ENCODE measurements at places on chromosomes 5 and 9.
A peak's percentile ranks its signal among the peaks of the same experiment; 100 is the strongest.

DNA sequence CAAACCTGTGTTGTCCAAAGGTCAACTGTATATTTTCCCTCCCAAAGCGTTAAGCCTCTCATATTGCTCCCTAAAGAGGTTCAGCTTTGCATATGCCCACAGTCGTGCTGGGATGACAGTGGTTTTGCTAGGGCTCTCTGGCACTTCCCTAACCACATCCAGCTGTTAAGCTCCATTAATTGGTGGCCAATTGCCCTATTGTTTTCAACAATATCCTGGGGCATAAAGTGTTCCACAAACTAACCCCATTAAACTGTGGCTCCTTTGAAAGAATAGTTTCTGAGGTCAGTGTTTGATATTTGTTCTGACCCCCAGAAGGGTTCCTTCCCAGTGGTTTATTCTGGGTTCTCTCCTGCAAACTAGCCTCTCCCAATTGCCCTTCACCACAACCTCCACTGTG, 194.5 kb downstream of the HSD17B3 start:
- DNase-seq, result no peak

- no peak for DNase-seq
These were observed 128.1 kb downstream of the DAB2IP start for GRCh38 chr9:121779381-121780117.

DNA sequence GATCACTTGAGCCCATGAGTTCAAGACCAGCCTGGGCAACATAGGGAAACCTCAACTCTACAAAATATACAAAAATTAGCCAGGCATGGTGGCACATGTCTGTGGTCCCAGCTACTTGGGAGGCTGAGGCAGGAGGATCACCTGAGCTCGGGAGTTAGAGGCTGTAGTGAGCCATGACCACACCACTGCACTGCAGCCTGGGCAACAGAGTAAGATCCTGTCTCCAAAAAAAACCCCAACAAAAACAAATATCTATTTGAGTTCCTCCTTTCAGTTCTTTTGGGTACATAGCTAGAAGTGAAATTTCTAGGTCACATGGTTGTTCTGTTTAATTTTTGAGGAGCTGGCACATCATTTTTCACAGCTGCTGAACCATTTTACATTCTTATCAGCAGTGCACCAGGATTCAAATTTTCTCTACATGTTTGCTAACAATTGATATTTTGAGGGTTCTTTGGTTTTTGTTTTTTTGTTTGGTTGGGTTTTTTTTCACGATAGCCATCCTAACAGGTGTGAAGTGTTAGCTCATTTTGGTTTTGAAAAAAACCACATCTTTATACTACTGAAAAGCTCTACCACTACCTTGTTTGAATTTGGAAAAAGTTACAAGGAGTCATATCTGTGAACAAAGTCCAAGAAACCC, 176.9 kb upstream of the SLC12A2 start:
- DNase-seq, result no peak

GRCh38 chr5:177003649-177004048, 2.9 kb downstream of the UIMC1 start:
- no peak for DNase-seq

DNA sequence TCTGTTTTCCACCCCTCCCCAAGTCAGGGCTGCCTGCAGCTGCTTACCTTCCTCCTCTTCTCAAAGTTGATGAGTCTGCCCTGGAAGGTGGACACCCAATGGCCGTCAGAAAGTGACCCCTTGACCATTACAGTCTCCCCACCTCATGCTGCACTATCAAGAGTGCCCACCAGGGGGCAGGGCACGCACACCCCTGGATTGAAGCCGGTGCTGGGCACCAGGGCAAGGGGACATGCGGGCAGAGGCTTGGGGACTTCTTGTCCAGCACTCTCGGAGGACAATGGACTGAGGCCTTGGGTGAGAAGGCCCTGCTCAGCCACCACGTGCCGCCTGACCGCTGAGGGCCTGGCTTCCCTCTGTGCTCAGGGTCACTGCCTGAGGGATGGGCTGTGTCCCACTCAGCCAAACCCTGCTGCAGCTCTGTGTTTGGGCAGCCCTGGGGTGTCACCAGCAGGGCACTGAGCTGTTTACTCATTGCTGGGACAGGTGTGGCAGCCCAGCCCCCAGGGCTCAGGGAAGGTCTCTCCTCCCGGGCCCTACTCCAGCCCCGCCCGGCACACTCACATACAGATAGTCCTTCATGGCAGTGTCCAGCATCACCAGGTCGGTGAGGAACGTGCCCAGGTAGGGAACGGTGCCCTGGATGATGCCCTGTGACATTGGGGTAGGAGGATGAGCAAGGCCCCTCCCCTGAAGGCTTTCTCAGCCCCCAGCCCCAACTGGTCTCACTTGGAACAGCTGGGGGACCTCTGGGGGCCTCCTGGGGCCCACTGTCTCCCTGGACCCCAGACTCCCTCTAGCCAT, 17.7 kb downstream of the RALGDS start:
- no peak for DNase-seq

GRCh38 chr5:141692919-141693725, 11.1 kb upstream of the ARAP3 start:
- no peak for DNase-seq

GRCh38 chr9:34079181-34079580, 30.5 kb upstream of the UBAP2 start:
- no peak for DNase-seq

- DNase-seq, result no peak
These were observed 2039.1 kb upstream of the CDH9 start for GRCh38 chr5:29077451-29077850.

DNA sequence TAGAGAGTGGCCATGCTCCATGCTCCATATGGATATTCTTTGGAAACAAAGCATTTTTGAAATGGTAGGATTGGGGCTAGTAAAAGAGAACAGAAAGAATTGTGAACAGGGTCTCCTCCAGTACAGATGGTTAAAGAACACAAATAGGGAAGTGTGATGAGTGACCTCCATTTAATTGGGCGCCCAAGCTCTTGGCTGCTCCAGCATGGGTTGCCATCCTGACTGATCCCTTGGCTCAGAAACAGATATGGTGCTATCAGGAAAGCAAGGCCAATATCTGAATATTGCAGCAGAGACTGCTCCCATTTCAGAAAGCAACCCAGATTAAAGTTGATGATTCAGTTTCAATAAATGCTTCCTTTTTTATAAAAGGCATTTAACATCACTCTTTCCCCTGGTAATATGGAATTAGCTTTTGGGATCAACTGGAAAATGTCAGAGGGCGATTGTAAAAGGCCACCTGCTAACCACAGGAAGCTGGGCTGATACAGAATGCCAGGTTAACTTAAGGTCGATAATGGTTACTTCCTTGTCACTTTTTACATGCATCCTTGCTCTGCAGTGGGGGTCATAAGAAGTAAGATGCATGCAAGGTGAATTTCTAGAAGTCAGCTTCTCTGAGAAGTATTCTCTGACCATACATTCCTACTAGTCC, 52.9 kb downstream of the TMC1 start:
- DNase-seq, result no peak

GRCh38 chr9:12784461-12785259, 9.8 kb downstream of the LURAP1L start:
- DNase-seq, result peak; percentile 83

GRCh38 chr5:113163328-113163727, 186.7 kb downstream of the DCP2 start:
- DNase-seq, result no peak

DNA sequence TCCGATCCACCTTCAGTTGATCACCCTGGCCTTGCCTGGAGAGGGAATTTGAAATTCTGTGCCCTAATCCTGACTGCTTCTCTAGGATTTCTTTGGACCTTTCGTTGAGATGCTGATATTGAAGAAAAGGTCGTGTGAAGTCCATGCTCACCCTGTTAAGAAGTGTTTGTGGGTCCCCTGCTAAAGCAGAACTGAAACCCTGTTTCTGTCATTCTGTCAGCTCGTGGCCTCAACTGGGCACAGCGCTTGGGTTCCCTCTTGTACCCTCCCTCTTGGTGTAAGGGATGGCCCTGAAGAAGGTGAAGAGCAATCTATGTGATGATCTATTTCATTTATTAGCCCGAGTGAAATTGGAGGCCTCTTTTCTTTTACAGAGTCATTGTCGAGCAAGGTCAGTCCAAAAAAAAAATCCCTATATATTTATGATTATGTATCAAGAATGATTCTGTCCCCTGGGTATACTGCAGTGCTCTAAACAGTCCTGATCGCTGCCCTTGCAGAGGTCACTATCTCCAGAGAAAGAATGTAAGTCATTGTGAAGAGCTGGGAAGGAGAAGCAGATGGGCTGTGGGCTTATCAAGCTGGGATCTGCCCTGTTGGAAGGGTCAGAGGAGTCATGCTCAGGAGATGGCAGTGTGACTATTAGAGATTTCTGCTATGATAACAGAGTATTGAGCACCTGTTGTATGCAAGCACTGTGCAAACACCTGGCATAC, 56.1 kb downstream of the WWC1 start:
- DNase-seq, result no peak

- no peak for DNase-seq
These were observed 77.1 kb upstream of the FST start for GRCh38 chr5:53403291-53403690.

DNA sequence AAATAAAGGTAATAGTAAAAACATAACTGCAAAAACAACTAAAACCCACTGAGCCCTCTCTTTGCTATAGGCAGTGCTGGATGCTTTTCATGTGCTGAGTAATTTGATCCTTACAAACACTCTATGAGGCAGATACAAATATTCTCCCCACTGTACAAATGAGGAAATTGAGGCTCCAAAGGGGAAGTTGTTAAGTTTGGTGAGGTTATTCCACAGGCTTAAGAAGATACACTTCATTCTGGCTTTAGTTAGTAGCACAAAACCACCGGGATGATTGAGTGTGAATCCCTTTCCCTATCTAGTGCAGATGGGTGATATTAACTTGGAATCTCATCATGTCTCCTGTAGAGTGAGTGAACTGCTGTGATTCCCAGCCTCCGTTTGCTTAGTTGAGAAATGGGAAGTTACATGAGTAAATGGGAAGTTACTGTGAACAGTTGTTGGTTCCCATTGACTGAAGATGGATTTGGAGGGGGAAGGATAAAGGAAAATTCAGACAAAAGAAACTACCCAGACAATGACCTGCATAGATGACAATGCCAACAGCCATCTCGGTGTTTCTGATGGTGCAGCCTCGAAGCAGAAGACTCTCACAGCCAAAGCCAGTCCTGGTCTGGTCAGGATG, 208.3 kb downstream of the ATP10B start:
- no peak for DNase-seq

GRCh38 chr5:150523472-150524350, 15.8 kb downstream of the NDST1 start:
- no peak for DNase-seq

DNA sequence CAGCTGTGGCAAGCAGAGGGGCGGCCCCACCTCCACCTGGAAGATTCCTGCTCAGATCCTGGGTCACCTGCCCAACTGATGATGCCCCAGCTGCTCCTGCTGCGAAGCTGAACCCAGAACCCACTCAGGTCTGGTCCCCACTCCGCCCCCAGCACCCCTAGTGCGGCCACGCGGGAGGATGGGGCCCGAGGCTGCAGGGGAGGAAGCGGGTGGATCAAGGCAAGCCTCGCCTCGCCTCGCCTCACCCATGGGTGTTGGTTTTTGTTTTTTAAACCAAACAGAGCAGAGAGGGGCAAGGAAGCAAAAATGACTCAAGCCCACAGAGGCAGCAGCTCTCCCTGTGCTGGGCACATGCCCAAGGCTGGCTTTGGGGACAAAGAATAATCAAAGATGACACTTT, 23.2 kb downstream of the ABO start:
- no peak for DNase-seq

GRCh38 chr5:56803025-56803424, 12.3 kb upstream of the MAP3K1 start:
- DNase-seq, result no peak

DNA sequence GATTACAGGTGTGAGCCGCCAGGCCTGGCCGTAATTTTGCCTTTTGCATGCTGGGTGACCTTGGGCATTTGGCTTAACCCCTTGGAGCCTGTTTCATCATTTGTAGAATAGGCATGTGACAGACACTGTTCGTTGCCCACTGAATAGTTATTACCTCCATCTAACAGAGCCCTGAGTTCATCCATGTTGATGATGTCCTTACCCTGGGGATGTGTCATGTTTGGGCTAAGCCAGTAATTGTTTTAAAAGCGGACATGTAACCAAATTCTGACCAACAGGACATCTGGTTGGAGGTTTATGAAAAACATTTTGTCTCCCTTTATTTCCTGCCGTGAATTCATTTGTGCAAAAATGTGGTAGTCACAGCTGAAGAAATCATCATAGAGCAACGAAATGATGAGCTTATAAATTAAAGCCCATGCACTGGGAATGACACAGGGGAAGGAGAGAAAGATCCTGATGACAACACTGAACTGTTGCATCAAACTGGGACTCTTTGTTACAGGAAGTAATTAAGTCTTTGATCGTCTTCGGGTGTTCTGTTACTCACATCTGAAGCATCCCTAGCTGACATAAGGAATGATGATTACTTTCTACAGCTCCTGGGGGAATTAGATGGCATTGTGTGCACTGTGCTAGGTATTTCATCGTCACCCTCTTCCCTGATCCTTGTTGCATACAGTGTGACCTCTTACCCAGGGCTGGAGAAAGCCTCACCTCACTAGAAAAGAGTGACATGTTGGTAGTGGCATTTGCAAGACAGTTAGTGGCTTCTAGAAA, 117.8 kb downstream of the FGF18 start:
- no peak for DNase-seq

DNA sequence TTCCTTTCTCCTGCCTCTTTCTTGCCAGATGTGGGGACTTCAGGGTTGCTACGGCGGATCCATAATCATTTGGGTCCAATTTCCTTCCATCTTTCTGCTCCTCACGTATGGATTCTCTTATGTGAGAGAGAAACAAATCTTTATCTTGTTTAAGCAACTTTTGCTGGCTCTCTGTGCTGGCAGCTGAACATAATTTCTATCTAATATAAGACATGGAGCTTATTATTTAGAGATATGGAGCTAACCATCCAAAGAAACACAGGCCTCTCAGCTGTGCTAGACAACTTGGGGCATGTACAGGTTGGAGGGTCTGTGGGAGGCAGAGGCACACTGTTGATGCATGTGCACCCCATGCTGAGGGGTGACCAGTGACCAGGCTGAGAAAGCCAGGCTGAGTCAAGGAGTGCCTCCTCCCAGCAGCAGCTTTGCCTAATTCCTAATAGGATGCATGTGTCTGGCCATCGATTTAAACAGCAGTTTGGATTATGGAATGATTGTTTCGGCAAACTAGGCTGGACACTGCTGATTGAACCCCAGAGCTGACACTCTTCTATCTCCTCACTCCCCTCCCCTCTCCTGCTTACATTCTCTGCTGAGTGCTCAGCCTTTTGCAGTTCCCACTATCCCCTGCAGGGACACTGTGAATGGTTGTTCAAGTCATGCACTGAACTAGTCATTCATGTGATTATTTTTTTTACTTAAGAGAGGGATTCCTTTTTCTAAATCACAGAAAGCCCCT, 195.8 kb downstream of the ERCC6L2 start:
- DNase-seq, result no peak

DNA sequence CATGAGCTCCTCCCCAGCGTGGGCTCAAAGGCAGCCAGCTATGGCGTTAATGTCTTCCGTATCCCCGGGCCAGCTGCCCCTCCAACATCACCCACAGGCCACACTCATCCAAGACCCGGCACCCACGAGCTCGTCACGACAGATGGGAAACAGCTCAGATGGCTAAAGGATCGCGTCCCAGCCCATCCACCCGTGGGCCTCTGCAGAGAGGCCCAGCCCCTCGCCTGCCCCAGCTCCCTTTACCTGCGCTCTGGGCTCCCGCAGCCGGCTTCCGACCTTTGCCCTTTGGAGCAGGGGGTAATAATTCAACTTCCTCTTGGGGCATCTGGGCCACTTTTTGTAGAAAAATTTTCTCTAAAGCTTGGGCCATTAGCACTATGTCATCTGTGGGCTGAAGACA, 16.5 kb downstream of the BRD3 start:
- DNase-seq, result no peak

GRCh38 chr9:967436-967835, 9.0 kb upstream of the DMRT3 start:
- no peak for DNase-seq
